Activated CD4-positive, alpha-beta T cell treated with anti-CD3 and anti-CD28 coated beads, Interleukin-2, amount 10 ng/mL, durations not matched to agents 24 days and 14 days (primary cell): ENCODE measurements at places on chromosomes 3 and 15. TPM values are rescaled to one million over a fixed set of nuclear protein-coding genes. Genes with fewer than 3 reads are reported as not detected.

DNA sequence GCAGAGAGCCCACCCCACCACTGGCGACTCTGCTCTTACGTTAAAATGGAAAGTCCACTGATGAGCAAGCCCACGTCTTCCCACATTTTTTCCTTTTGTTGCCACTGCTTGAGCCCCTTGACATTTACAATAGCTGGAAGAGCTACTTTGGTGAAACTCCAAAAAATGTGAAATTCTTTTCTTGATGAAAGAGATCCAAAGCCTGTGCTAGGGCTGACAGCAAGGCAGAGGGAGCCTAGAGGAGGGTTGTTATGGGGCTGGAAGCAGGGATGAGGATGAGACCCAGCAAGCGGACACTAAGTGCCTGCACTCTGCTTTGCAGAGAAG, 97.1 kb downstream of the CEMIP start:
- no peak overlapping the region for H3K4me3 ChIP-seq
- DNase-seq = no peak
- H3K36me3 ChIP-seq = no peaks in the 10 kb centered on the region
- H3K27ac ChIP-seq = no peak overlapping the region
- peaks cover 5% of the 10 kb centered on the region for H3K27me3 ChIP-seq

- no peaks in the 10 kb centered on the region for H3K4me1 ChIP-seq
- no peaks in the 10 kb centered on the region for H3K36me3 ChIP-seq
- no peak overlapping the region for H3K27ac ChIP-seq
- no peak for DNase-seq
- H3K27me3 ChIP-seq = no peaks in the 10 kb centered on the region
These were observed 502.1 kb downstream of the ZBBX start for GRCh38 chr3:166877971-166878370.

DNA sequence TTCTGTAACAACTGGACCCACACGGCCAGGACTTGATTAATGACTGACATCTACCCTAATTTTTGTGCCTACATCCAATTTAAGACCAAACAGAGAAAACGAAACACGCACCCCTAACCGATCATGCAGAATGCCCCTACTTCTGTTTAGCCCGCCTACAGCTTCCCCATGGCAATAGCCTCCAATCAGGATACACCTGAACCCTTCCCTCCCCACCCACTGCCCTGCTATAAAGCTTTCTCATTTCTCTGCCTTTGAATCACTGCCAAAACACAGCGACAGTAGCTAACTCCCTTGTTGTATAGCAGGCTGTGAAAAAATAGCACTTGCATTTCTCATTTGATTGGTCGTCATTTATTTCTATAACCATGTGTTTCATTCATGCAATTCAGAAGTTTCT, 45.2 kb upstream of the DPPA4 start:
- H3K4me1 ChIP-seq = no peaks in the 10 kb centered on the region
- no peak overlapping the region for H3K27ac ChIP-seq
- H3K36me3 ChIP-seq = no peaks in the 10 kb centered on the region
- H3K27me3 ChIP-seq = no peaks in the 10 kb centered on the region

- no peaks in the 10 kb centered on the region for H3K27me3 ChIP-seq
- DNase-seq = no peak
- H3K4me1 ChIP-seq = peaks cover 2% of the 10 kb centered on the region
- no peaks in the 10 kb centered on the region for H3K36me3 ChIP-seq
- H3K4me3 ChIP-seq = no peak overlapping the region
- no peak overlapping the region for H3K27ac ChIP-seq
These were observed 56.9 kb downstream of the CADPS start for GRCh38 chr3:62818347-62818746.

Gene CISH
- total RNA-seq = 359 and 361 TPM in 2 replicates

Gene PAQR5
- total RNA-seq = not detected in 2 replicates
